AG08396 (cell line): ENCODE measurements at places on chromosomes 12 and 14.
A peak's percentile ranks its signal among the peaks of the same experiment; 100 is the strongest.

- DNase-seq, result no peak
These were observed 47.8 kb downstream of the LRCOL1 start for GRCh38 chr12:132562489-132563021.

GRCh38 chr12:66971816-66972215 is 292.9 kb upstream of the GRIP1 start:
- no peak for DNase-seq

- no peak for DNase-seq
These were observed 24.4 kb upstream of the CD27 start for GRCh38 chr12:6420364-6420763.

GRCh38 chr14:77989441-77989991 is 180.7 kb upstream of the NRXN3 start:
- no peak for DNase-seq

DNA sequence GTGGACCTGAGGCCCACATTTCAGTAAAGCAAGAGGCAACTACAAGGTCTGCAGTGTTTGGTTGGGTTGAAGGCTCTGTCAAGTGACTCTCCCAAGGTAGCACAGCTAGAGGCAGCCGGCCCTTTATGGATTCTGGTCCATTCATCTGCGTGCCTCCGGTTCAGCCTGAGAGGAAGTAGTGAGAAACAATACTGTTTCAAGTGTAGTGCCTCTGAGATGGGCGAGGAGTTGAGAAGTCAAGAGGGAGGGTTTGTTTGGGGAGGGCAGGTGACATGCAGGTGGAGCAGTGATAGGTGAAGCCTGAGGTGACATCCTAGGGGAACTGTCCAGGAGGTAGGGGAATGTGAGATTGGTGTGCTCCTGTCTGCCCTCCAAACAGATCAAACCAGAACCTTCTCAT is 933.5 kb downstream of the VRK1 start:
- no peak for DNase-seq

GRCh38 chr14:69244946-69245345 is 15.0 kb upstream of the GALNT16 start:
- no peak for DNase-seq

DNA sequence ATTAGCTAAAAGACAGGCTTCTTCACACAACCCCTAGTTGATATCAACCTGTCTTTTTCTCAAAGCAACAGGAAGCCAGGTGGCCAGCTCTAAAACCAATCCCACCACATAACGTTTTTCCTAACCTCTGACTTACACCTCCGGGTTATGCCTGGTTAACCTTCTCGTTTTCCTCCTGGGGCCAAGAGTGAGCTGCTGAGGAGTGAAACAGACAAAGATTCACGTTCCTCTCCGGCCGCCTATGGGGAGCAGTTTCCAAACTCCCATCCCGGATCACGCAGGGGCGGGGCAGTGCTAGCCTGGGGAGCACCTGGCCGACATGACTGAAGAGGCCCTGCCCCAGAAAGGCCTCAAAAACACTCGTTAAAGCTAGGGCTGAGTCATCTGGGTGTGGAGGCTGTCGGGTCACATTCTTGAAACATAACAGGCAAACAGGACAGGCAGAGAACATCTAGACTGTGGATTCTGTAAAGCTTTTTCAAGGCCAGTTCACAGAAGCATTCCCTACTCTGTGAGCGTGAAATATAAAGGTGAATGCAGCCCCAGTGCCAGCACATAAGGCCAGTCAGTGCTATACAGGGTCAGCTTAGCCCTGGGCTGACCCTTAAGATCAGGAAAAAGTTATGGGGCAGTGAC is 25.9 kb upstream of the LGALS3 start:
- DNase-seq, result peak; percentile 77

DNA sequence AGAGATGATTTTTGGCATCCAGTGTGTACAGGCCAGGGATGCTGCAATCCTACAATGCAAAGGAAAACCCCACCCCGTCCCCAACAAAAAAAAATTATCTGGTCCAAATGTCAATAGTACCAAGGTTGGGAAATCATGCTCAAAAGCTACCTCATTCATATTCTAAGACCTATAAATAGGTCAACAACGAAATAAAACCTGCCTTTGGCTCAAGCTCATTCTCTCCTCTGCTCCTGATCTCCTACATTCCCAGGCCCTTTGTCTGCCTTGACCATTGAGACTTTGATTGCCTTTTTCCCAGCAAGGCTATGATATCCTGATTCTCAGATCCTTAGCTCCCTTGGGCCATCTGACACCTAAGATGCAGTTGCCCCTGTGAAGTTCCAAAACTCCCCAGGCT is 30.0 kb downstream of the ANKS1B start:
- no peak for DNase-seq

GRCh38 chr12:117010693-117011451 is 88.3 kb downstream of the TESC start:
- DNase-seq, result no peak

- no peak for DNase-seq
These were observed 868 bp downstream of the SPATA7 start for GRCh38 chr14:88386256-88386794.

DNA sequence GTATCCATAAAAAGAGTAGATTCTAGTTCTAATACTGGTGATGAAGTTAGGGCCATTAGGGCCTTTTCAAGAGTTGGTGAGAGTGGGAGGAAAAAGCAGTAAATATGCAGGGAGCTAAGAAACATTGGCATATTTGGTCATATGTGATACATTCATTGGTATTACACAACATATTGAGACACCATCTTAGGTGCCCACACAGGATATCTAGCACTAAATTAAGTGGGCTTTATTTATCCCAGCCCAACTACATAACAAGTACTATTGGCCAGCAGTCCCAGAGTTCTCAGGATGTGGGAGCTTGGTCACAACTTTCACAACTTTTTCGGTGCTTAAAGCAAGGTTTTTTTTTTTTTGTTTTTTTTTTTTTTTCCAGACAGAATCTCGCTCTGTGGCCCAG is 2.0 kb upstream of the ING4 start:
- DNase-seq, result no peak

DNA sequence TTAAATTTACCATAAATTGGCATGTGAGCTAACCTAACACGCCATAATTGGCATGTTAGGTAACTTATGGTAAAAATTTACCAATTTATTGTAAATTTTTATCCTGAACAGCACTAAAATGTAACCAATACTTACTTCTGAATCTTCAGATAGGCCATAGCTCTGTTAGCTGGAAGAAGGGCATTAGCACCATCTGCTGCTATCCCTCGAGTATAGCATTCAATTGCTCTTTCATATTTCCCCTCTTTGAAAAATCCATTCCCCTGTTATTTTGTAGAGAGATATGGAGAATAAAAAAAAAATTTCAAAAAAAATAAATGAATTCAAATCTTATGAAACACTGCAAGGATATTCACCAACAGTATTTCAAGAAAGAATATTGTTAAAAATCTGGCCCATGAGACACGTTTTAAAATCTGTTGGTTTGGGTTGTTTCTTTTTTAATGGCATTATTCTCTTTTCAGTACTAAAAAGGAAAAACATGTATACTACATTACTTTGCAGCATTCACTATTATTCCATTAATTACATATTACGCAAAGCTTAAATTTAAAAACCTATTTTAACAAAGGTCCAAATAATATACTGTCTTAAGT is 19.1 kb downstream of the RPAP3 start:
- DNase-seq, result peak; percentile 43

DNA sequence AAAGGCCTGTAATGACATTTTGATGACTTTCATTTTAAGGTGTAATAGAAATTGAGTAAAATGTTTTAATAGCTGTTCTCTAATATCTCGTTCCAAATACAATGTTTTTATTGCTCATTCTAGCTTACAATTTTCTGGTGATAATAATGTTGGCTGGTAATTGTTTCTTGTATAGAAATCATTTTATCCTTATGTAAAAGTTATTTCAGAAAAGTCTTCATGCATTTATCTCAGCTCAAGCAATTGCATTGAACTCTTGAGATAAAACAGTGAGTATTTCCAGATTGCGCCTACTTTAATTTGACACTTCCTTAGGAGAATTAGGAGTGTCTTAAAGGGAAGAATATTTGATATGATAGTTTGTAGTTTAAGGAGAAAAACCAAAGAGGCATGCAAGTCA is 4.0 kb downstream of the RMST start:
- no peak for DNase-seq

DNA sequence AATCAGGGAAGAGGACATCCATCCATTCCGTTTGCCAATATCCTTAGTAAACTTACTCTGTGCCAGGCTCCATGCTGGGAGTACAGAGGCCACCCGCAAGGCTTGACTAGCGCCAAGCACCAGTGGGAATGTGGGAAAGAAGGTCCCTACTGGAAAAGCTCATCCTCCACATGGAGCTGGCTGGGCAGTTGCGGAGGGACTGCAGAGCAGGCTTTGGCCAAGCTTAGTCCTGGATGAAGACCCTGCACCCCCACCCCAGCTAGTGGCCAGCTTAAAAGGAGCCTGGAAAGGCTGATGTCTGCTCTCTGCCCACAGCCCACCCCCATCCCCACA is 22.4 kb upstream of the EIF2B2 start:
- peak; percentile 3 for DNase-seq

- no peak for DNase-seq
These were observed 559.9 kb upstream of the ATP2B1 start for GRCh38 chr12:90268574-90268973.

- no peak for DNase-seq
These were observed 104.1 kb downstream of the ATXN7L3B start for GRCh38 chr12:74641694-74642093.

- DNase-seq, result no peak
These were observed 912.3 kb upstream of the SEL1L start for GRCh38 chr14:82445810-82446570.

GRCh38 chr12:124481257-124481750 is 86.1 kb downstream of the NCOR2 start:
- DNase-seq, result no peak

DNA sequence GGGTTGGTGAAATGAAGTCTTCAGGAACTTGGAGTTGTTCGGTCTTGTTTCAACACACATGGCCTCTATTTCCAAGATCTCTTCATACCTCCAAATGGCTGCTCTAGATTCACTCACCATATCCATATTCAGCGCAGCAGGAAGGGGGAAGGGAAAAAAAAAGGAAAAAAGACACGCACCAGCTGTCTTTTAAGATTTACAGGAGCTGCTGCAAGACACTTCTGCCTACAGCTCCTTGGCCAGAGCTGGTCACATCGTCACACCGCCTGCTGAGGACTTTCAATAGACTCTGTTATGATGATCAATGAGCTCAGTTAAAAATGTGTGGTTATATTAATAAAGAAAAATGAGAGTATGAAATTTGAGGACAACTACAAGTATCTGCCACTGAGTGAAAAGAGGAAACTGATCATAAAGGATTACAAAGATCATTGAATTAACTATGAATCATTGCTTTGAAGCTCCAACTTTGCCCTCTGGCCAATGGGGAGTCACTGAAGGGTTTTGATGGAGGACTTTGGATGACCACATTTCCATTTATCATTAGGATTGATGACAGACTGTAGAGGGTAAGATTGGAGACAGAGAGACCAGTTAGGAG is 182.1 kb upstream of the HMGA2 start:
- no peak for DNase-seq

DNA sequence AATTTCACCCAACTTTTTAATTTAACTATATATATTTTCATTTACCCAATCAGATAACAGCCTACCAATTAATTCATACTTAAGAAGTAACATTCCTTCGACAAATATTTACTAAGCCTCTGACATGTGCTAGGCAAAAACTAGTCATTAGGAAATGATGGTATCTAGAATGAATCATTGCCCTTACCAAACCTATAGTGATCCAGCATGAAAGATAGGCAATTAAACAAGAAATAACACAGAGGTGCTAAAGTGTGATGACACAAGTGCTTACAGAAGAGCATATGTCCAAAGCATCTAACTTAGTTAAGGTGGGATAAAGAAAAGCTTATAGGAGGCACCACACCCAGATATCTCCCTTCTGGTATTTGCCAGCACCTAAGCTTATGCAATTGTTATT is 166.5 kb upstream of the RASSF8 start:
- no peak for DNase-seq

DNA sequence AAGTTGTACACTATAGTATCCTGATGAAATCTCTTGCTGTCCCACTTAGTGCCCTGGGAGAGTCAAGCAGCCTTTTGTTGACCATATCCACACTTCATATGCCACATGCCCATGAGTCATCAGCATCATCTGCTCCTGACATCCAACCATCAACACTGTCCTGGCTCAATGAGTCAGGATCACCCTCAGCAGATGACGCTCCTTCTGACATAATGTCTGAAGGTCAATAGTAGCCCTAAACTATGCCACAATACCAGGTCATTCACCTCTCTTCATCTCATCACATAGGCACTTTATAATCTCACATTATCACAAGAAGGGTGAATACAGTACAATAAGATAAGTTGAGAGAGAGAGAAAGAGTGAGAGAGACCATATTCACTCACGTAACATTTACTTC is 369.0 kb upstream of the FAR2 start:
- DNase-seq, result peak; percentile 32

DNA sequence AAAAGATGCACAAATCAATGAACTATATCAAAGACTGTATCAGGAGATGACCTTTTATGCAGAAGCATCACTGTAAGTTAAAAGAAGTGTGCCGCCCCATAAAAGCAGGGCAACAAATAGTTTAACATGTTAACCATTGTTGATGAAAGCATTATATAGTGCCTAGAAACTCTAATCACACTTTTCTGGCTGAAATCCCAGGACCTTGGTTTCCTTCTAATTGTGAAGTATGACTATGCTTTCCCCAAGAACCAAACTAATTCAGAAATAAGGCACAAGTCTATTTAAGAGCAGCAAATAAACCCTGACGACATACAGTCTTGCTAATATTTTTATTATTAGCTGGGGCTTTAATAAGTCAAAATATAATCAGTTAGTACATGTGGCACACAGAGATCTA is 21.7 kb downstream of the RACGAP1 start:
- DNase-seq, result no peak

- no peak for DNase-seq
These were observed 610.7 kb upstream of the TMEM132C start for GRCh38 chr12:127656266-127656665.

DNA sequence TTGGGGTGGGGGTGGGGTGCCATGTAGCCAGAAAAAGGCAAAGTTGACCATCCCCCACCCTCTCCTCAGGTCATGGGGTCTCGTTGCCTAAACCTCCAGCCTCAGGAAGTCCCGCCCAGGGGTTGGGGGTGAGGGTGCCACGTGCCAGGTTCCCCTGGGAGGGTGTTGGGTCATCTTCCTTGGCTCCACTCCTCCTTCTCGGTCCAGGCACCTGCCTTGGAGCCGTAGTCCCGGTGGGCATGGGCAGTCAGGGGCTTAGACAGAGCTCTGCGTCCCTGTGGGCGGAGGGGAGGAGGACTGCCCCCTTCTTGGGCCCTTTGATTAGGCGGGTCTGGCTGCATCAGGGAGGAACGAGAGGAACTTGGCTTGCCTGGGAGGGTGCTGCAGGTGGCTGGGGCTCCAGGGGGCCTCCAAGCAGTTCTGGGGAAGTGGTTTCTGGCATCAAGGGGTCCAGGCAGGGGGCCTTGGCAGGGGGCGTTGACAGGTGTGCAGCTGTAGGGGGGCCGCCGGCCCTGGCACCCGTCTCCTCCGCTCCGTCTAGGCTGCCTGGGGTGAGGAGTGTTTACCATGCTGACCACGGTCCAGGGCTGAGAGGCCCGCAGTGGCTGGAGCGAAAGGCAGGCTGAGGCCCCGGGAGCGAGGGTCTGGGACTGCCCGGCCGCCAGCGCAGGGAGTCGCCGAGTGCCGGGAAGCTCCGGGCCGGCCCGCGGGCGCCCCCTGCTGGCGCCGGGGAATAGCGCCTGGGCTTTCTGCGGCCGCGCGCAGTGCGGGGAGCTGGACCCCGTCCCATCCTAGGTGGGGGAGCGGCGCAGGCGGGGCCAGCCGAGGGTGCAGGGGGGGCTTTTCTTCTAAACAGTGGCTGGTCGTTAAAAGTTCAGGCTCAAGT is 7.9 kb downstream of the SETD1B start:
- DNase-seq, result peak; percentile 95

- DNase-seq, result peak; percentile 28
These were observed 7.0 kb upstream of the UBC start for GRCh38 chr12:124921200-124922031.

GRCh38 chr14:68755016-68755353 is 37.9 kb downstream of the ZFP36L1 start:
- no peak for DNase-seq
